Kidney tubule cell (primary cell): ENCODE measurements at places on chromosomes 13 and 19.

DNA sequence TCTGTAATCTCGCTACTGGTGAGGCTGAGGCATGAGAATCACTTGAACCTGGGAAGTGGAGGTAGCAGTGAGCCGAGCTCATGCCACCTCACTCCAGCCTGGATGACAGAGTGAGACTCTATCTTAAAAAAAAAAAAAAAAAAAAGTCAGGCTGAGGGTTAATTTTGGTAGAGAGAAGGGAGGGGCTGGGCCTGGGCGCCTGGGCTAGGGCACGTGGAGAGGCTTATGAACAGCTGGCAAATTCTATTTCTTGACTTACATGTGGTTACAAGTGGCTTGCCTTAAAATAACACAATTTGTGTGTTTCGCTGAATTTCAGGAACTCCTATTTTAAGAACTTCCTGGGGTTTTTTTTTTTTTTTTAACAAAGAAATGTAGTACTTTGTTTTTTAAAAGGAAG is 47.6 kb upstream of the MAP3K10 start:
- no peak for DNase-seq

DNA sequence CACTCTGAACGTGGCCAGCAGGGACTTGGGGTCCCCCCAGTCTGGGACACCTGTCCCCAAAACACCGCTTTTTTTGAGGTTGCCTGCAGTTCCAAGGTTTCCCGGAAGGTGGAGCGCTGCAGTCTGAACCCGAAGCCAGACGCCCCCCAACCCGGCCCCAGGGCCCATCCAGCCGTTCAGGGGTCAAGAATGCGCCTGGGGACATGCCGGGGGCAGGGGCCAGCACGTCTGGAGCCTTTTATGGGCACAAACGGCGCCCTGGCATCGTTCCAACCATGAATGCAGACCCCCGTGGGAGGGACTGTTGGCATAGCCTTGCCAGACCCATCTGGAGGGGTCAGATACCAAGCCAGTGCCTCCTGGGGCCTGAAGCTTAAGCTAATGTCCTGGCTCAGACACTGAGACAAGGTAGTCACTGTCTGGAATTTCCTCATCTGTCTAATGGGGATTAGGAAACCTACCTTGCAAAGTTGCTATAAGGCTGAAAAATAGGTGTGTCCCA is 6.9 kb downstream of the S1PR5 start:
- peak; percentile 45 for DNase-seq

DNA sequence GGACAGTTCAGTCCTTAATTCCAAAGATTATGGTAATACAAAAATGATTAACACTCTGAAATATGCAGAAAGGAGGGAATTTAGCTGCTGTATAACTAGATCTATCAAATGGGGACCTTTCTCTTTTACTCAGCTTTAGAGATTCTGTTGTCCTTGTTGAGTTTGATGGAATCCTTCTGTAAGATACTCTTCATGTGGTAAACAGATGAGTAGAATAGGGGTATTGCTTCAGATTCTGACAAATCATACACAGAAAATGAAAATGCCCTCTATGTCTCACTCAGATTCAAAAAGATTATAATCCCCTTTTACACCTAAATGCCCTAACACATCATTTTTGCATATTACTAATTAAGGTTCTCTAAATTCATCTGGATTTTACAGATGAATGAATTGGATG is 50.7 kb downstream of the ARHGAP35 start:
- no peak for DNase-seq

DNA sequence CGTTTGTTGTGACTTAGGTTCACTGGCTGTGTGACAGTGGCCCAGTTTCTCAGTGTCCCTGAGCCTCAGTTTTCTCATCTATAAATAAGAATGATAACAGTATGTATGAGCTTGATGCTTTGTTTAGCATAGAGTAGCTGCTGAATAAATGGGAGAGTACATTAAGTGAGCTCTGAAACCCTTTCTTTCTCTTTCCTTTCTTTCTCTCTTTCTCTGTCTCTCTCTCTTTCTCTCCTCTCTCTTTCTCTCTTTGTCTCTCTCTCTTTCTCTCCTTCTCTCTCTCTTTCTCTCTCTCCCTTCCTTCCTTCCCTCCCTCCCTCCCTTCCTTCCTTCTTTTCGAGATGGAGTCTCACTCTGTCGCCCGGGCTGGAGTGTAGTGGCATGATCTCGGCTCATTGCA is 2.0 kb downstream of the KXD1 start:
- DNase-seq = no peak

GRCh38 chr19:13130886-13131490 is 12.9 kb downstream of the NACC1 start:
- no peak for DNase-seq

DNA sequence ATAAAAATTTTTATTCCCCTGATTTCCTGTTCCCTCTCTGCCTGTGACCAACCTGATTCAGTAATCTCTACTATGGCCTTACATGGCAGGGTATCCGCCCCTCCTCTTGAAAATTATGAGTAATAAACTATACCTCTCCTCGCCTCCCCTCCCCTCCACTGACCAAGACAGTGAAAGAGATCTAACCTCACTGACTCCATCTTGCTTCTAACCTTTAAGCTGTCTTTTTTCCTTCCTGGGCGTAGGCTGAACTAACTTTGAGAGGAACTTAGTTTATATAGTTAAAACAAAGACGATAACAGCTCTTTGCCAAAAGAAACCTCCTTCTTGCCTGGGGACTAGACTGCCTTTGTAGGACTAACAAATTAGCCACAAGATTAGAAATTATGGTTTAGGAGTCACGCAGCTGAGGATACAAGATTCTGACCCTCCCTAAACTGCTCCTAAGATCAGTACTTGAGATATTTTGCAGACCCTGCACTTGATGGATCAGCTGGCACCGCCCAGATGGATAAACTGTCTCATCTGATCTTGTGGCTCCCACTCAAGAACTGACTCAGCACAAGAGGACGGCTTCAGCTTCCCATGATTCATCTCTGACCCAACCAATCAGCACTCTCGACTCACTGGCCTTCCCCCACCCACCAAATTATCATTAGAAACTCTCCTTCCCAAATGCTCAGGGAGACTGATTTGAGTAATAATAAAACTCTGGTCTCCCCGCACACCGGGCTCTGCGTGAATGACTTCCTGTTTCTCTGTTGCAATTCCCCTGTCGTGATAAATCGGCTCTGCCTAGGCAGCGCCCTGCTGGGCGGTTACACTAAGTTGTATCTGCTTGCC is 187.1 kb downstream of the TDRD3 start:
- peak; percentile 10 for DNase-seq

DNA sequence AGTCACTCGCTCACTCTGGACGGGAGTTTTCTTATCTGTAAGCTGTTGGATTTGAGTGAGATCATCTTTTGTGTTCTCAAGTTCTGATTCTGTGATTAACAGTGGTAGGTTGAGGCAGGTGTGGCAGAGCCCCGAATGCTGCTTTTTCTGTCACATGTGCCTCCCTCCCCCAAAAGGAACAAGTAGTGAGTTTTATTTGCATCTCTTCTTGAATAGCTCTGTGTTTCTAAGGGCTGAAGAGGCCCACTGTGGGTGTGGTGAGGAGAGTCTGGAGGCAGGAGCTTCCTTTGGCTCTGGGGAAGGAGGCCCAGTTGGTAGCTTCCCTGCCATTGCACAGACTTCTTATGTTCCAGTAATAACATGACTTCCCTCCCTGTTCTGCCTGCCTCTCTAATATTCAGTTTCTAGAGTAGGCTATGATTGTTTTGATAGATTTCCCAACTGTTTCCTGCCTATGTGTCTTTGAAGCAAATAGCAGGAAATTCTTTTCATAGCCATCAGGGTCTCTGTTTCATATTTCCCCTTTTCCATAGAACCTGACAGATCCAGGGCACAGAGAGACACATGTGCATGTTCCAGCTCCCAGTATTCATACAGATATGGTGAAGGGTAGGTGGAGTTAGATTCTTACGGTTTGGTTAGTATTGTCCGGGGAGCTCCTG is 23.9 kb upstream of the CXCL17 start:
- no peak for DNase-seq

- no peak for DNase-seq
Observed at GRCh38 chr13:71015021-71015420, 852.0 kb downstream of the DACH1 start.

- DNase-seq = no peak
Observed at GRCh38 chr13:79246578-79246949, 159.5 kb downstream of the RBM26 start.

DNA sequence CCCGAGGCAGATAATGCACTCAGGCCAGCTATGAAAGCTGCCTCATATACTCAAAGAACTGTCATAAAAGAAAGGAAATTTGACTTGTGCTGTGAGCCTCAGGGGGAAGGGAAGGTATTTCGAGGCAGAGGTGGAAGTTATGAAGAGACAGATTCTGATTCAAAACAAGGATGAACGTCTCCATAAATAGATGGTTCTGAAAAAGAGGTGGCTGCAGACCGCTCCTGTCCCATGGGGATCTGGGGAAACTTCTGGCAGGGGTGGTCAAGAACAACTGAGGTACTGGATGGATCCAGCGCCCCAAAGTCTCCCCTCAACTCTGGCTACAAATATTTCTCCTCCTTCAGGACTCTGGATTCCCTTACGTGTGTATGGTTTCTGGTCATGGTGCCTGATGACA is 168.1 kb upstream of the IRS2 start:
- no peak for DNase-seq

DNA sequence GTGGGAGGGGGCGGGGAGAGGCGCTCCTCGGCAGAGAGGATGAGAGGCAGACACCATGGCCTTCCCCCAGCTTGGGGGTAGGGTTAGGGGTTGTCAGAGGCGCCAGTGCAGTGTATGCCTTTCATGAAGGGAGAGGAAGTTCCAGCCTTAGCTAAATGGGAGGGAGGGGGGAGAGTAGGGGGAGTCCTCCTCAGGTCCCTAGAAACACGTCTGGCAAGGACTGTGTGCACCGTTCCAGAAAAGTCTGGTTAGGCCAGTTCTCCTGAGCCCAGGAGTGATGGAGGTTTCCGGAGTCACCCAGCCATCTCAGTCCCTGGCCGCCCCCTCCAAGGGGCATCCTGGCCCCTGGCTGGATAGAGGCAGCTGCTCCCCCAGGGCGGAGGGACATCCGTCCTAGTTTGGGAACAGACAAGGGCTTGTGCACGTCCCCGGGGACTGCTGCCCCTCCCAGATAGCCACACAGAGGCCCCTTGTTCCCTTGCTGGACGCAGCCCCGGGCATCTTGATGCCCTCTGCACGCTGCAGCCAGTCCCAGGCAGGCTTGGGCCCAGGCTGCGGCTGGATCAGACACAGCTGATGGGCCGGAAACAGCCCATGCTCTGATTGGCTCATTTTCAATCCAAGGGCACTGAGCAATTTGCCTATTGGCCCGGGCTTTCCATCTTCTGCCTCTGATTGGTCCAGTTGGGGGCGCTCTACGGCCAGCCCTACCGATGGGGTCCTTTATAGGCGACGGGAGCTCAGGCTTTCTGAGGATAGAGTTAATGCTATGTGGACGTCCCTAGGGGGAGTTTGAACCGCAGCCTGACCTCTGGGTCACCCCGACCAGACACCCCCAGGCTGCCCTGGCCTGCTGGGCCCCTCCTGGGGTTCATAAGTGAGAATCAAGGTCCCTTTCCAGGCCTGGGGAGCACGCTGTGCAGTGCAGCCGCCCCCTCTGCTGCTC is 3.8 kb downstream of the S1PR2 start:
- no peak for DNase-seq

GRCh38 chr19:14383661-14384555 is 2.7 kb downstream of the ADGRE5 start:
- peak; percentile 35 for DNase-seq

DNA sequence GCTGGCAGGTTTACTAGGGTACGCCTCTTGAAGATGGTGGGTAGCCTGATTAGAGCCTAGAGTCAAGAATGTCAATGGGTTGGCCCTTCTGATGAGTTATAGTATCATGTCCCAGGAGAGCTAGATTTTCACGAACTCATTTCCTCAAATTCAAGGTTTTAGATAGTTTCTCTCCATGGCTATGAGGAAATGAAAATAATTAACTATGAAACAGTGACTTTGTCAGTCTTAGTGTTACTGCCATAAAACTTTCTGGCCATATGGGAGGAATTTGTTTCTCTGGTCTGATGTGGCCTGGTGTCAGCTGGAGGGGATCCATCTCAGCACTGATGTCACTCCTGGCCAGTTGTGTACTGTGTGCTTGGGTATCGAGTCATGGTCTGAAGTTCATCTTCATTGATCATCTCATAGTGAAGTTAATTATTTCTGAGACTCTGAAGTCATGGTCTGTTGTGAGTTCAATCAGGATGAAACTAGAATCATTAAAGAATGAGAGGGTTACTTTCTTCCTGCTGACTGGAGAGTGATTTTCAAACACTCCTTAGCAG is 49.4 kb upstream of the TNFSF11 start:
- DNase-seq = peak; percentile 99

DNA sequence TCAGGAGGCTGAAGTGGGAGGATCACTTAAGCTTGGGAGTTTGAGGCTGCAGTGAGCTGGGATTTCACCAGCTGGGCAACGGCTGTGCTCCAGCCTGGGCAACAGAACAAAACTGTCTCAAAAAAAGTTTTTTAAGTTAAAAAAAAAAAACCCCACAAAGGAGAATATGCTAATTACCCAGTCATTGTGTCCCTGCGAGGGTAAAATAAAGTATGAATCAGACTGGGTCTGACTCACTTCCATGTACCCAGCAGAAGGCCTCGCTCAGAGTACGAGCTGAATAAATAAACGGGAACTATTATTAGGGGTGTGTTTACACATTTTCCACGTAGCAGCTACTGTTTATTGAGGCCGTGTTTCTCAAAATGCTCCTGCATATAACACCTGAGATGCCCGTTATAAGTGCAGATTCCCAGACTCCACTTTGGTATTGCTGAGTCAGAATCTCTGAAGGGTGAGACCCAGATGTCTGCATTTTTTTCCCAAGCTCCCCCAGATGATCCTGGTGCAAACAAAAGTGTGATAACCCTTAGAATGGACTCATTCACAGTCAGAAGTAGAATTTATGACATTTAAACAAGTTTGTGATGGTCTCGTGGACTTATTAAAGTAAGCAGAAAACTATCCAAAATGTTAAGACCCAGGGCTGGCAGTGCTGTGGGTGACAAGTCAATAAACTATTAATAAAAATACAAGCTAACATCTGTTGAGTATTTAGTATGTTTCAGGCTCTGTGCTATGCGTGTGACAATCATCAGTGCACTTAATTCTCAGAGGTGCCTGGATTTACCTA is 28.2 kb downstream of the KCNC3 start:
- peak; percentile 57 for DNase-seq

DNA sequence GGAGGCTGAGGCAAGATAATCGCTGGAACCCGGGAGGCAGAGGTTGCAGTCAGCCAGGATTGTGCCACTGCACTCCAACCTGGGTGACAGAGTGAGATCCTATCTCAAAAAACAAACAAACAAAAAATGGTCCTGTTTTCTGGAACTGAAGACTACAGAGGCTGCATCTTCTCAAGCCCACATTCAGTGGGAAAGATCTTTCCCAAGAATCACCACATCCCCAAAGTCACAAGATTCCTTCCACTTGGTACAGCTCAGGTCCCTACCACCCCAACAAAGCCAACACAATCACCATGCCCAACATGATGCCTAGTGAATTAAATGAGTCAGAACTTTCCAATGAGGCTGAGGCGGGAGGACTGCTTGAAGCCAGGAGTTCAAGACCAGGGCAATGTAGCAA is 15.3 kb downstream of the CATSPERG start:
- DNase-seq = no peak

- DNase-seq = no peak
Observed at GRCh38 chr13:113744197-113745000, 14.6 kb upstream of the TMEM255B start.
